H9 (cell line): ENCODE measurements at places on chromosomes 12 and 14. TPM values are rescaled to one million over a fixed set of nuclear protein-coding genes. Genes with fewer than 3 reads are reported as not detected.

DNA sequence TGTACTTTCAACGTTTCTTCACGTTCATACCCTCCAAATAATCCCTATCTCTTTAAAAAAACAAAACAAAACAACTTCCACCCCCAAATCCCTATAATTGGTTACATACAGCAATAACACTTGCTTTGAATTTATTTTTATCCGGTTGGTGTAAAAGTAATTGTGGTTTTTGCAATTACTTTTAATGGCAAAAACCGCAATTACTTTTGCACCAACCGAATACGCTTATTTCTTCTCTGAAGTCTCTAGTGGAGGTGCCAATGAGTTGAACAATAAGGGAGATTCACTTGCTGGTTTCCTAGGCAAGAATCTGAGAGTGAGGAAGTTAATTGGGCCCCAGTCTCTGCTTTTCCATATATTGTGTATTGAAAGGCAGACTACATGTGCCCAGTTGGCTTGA, 133.3 kb downstream of the DACT1 start:
- DNase-seq: no peak

- peak; percentile 72 for DNase-seq
Measured at GRCh38 chr14:32939254-32940065, 781 bp downstream of the NPAS3 start.

DNA sequence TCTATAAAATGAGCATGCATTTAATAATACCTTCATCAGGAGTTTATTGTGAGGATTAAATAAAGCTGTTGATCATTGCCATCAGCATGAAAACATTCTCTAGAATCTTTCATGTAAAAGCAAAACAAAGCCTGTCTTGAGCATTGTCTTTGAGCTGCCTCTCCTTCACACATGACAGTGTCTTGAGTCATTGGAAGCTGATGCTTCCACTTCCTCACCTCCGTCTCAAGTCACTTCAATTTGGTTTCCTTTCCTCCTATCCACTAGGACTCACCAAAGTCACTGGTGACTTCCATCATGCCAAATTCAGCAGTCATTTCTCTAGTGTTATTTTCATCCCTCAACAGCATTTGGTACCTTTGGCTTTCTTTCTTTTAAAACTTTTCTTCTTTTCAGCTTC, 31.6 kb upstream of the MYBPC1 start:
- no peak for DNase-seq

DNA sequence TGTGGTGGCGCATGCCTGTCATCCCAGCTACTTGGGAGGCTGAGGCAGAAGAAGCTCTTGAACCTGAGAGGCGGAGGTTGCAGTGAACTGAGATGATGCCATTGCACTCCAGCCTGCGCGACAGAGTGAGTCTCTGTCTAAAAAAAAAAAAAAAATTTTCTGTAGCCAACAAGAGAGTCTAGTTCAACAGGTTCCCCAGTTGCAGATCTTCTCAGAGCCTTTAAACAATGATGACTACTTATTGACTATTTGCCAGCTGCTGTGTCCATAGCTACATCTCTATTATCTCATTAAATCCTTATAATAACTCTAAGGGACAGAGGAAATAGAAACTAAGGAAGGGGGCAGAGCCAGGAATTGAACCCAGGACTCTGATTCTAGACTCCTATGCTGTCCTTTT, 15.2 kb upstream of the MYL2 start:
- peak; percentile 9 for DNase-seq

DNA sequence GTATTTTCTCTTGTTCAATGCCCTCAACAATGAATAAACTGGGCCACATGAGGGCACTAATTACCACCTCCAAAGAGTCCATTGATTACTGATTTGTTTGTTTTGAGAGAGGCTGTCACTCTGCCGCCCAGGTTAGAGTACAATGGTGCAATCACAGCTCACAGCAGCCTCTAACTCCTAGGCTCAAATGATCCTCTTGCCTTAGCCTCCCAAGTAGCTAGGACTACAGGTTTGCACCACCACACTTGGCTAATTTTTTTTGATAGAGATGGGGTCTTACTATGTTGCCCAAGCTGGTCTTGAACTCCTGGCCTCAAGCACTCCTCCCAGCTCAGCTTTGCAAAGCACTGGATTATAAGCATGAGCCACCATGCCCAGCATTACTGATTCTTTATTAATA, 28.3 kb upstream of the SYCP3 start:
- no peak for DNase-seq

- no peak for DNase-seq
Measured at GRCh38 chr12:59250766-59251165, 330.5 kb upstream of the LRIG3 start.

GRCh38 chr12:6724409-6724797, 557 bp downstream of the COPS7A start:
- DNase-seq: no peak

GRCh38 chr12:109110988-109111495, 5.3 kb upstream of the ACACB start:
- DNase-seq: peak; percentile 93

GRCh38 chr12:15446807-15447206, 124.5 kb downstream of the PTPRO start:
- no peak for DNase-seq

DNA sequence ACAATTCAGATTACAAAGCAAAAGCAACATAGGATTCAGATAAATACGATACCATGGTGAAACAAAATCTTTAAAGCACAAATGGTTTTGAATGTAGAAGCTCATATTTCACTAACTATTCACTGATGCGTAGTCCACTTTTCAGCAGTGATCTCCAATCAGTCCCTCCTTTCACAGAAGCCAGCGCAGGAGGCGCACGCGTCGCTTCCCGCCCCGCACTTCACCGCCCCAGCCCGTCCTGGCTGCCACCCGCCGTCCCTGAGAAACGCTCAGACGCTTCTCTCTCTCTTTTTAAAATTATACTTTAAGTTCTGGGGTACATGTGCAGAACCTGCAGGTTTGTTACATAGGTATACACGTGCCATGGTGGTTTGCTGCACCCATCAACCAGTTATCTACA, 19.8 kb upstream of the CHFR start:
- no peak for DNase-seq

GRCh38 chr12:27178723-27179399, 65.2 kb upstream of the STK38L start:
- DNase-seq: no peak

DNA sequence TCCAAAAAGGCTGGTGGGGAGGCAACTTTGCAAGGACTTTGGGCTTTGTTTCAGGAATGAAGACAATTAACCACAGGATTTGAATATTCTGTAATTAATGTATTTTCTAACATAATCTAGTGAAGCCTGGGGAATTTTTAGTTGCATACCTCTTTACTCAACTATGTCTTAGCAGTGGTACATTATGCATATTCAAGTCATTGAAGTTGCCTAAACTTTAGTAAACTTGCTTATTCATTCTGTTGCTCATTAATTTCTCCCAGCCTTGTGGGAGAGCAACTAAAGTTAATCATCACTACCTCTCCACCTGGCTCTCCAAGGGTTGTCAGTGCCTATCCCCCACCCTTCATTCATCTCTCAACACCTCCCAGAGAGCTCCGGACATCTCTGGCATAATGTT, 54.2 kb downstream of the IFNG-AS1 start:
- DNase-seq: no peak

DNA sequence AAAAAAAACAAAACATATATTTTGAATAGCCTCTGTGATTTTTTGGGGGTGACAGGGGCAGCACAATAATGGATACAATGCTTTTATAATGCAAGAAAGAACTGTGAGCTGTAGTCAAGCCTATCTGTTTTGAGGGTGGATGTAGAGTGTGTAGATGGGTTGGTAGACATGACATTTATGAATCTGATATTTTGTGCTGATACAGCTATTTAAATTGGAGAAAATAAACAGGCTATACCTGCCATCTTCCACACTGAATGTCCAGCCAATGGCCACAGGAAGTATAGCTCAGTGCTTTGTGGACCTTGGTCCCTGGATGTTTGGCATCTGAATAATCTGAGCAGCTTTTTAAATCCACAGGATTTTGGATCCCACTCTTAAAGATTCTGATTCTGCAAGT, 175.0 kb downstream of the NEDD1 start:
- DNase-seq: no peak

DNA sequence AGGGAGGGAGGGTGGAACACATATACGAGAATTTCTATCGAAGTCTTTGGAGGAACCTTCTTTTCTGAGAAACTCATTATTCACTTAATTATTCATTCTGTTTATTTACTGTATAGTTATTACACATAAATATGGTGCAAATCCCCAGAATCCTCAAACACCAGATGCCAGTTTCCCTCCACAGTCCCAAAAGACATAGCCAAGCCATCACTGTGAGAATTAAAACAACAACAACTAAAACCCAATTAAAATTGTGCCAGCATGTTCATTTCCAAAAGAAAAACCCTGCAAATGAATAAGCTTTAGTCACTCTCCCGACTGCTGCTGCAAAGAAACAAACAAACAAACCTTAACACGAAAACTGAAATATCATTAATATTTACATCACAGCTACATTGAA, 173.5 kb downstream of the EFCAB11 start:
- no peak for DNase-seq

DNA sequence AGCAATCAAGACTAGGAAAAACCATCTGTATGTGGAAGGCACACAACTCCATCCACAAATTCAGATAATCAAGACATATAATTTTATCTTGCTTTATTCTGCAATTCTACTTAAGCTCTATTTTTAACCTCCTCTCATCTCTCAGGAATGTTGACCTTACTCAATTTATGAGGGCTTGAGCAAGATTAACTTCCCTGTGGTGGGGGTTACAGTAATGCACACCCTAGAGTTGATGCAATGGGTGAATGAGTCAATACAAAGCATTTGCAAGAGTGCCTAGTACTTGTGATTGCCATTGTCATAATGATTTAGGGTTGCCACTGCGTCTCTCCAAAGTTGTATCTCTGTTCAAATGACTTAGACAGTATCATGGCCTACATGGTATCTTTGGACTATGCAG, 1598.4 kb upstream of the TMEM132C start:
- DNase-seq: no peak

- peak; percentile 66 for DNase-seq
Measured at GRCh38 chr12:3003357-3003992, 44.3 kb downstream of the TEAD4 start.

The NKX2-1 gene
- total RNA-seq: not detected in 2 replicates

The INHBE gene
- total RNA-seq: 9.6 and 10.1 TPM in 2 replicates
